ENCODE measurements at places on chromosomes 7 and 10. TPM values are rescaled to one million over a fixed set of nuclear protein-coding genes. Genes with fewer than 3 reads are reported as not detected.
A peak's percentile ranks its signal among the peaks of the same experiment; 100 is the strongest.

DNA sequence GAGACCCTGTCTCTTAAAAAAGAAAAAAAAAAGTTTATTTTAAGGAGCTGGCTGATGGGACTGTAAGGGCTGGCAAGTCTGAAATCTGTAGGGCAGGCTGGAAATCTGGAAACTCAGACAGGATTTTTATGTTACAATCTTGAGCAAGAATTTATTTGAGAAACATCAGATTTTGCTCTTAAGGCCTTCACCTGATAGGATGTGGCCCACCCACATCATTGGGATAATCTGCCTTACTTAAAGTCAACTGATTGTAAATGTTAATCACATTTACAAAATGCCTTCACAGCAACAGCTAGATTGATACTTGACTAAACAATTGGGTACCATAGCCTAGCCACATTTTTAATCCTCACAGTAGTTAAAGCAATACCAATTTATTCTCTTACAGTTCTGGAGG lies 11.5 kb downstream of the MINDY4 start:
- no peak for DNase-seq

GRCh38 chr7:29968683-29969395 lies 20.8 kb downstream of the SCRN1 start:
- DNase-seq = no peak

DNA sequence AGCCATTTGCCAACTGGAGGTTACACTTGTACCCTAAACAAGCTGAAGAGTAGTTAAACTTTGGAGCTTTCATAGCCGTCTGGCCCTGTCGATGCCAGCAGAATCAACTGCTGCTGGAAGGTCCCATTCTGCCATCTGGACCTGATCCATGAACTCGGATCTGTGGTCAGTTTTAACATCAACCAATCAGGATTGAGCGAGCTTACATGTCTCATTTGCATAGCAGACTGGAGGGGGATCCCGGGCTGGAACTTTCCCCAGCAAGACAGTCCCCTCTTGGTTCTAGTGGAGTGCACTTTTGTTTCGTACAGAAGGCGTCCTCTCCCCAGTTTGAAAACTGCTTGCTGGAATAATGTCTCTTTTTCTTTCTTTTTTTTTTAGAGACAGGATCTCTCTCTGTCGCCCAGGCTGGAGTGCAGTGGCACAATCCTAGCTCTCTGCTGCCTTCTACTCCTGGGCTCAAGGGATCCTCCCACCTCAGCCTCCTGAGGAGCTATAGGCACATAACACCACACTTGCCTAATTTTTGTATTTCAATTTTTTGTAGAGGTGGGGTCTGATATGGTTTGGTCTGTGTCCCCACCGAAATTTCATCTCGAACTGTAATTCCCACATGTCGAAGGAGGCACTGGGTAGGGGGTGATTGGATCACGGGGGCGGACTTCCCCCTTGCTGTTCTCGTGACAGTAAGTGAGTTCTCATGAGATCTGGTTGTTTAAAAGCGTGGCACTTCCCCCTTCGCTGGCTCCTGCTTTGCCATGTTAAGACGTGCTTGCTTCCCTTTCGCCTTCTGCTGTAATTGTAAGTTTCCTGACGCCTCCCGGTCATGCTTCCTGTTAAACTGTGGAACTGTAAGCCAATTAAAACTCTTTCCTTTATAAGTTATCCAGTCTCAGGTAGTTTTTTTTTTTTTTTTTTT lies 42.8 kb upstream of the SEPHS1 start:
- no peak for DNase-seq

DNA sequence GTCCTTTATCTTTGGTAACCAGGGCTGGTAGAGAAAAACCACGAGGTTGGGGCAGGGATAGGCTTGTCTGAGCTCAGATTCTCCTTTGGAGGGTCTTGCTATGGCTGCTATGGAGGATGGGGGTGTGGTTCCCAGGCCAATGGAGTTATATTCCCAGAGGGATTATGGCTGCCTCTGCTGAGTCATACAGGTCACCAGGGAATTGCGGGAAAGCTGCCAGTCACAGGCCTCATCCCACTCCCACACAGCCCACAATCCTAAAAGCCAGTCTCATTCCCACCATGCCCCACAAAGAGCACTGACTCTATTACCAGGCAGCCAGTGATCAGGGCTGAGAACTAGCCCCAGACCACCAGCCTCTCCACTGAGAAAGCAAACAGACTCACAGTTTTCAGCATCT lies 316.6 kb upstream of the TMEM229A start:
- no peak for DNase-seq

DNA sequence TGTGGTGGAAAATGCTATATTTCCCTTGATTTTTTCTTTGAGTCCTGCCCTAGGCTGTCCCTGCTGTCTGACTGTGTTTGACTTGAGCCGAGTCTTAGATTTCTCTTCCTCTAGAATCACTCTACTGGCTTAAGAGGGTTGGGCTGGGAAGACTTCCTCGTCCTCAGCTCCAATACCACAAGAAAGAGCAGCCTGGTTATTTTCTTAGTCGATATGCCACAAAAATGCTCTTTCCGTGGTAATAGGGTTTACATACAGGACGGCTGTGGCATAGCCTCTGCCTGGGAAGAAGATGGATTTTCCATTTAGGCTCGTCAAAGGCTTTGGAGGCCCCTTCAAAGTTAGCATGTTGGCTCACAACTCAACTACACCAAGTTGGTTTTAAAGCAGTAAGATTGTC lies 212.0 kb upstream of the IGFBP3 start:
- DNase-seq = no peak

GRCh38 chr7:81294897-81295515 lies 376.2 kb upstream of the SEMA3C start:
- no peak for DNase-seq

DNA sequence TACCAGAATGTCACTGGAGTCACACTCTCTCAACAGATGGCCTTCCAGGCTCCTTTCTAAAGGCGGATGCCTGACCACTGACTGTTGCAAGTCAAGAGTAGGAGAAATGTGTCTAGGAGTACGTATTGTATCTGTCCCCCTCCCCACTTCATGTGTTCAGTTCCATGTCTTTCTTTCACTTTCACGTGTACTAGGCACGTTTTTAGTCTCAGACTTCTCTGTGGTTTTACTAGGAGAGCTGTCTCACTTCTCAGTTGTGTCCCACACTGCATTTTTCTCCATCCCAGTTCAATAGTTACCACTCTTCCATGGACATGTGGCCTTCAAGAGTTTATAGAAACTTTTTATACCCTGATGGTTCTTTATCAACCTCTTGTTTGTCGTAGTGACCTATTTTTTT lies 893.0 kb downstream of the NRG3 start:
- no peak for DNase-seq

DNA sequence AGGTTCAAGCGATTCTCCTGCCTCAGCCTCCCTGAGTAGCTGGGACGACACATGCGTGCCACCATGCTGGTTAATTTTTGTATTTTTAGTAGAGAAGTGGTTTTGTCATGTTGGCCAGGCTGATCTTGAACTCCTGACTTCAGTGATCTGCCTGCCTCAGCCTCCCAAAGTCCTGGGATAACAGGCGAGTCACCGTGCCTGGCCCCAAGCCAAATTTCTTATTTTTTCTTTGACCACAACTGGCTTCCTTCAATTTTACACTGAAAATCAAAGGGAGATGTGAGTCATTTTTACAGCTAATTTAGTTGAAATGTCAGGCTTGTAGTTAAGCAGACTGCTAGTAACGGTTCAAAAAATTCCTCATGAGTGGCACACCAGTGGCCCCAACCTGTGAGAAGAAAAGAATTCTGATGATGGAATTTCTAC lies 7.8 kb downstream of the RNF216 start:
- DNase-seq = peak; percentile 69

DNA sequence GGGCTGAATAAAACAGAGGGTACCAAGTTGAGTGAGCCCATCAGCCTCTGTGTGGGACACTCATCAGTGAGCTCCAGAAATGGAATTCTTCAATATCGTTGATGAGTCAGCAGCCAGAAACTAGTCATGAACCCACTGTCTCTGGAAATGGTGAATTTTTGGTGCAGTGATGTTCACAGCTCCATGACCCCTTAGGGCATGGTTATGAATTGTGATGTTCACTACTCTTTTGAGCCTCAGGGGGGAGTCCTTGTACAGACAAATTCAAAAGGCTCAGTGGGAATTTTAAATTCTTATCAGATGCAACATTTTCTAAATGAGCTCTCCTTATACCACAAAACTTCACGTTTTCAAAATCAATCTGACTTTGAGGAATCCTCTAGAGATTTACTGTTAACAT lies 335.7 kb downstream of the PHTF2 start:
- peak; percentile 2 for DNase-seq

DNA sequence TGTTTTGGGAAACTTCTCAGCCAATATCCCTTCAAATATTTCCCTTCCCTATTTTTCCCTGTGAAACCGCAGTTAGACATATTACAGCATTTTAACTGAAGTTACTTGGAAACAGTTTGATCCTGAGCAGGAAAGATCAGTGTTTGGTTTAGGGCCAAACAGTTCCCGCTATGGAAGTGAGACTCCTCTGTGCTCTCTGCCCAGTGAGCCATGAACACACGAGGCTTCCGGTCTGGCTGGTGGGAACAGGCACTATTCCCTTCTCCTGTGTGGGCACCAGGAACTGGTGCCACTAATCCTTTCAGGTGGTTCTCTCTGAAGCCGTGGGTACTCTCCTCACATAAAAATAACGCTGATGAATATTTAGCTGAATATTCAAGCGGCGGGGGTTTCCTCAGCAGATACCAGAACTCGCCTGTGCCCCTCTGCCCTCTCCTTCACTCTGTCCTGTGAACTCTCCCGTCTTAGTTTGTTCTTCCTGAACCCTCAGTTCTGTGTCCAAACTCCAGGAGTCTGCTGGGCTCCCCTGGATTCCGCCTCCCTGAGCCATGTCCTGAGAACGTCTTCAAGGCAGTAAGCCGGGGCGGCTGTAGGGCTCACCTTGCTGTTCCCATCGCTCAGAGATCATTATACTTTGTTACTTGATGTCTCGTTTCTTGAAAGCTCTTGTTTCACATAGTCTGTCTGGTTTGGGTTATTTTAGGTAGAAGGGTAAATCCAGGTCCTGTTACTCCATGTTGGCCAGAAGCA lies 25.7 kb downstream of the FOXL3 start:
- DNase-seq = no peak

DNA sequence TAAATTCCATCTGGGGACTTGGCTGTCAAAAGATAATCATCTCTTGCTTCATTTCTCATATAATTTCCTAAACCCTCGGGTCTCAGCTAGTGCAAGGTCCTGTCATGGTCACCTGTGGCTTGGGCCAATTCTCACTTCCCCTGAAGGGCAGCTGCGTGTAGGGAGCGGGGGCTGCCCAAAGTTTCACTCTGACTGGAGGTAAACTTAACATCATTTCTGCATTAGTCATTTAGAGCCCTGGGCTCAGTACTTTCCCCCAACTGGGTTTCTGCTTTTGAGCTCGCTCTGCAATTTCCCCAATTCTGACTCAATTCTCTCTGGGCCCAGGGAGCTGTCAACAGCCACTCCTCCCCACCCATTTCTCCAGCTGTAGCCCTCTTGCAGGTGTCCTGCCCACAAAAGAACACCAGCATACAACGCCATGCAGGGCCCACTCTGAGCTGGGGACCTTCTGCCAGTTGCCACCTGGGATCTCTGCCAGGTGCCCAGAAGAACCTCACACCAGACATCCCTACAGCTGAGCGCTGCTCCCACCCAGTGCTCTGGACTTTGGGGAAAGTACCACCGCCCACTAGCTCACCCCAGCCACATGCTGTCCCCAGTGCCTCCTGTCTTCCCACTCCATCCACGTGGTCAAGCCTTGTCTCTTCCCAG lies 37.9 kb downstream of the VOPP1 start:
- DNase-seq = peak; percentile 91

- DNase-seq = no peak
These were observed 77.1 kb upstream of the SCIN start for GRCh38 chr7:12493407-12493806.

DNA sequence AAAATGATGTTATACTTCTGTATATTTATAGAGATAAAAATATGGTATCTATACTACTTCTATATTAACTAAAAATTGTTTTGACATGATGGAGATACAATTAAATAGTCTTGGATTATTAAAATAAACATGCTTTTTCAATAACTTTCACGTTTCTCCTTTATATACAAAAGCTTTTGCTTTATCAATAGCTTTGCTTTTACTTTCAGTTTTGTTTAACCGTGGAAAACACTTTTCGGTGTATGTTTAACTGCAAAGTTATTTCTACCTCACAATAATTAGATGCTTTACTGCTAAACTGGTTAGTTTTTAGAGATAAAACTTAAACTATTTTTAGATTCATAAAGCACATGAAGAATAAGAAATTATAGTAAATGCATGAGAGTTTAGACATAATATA lies 432.1 kb upstream of the PCDH15 start:
- DNase-seq = no peak

DNA sequence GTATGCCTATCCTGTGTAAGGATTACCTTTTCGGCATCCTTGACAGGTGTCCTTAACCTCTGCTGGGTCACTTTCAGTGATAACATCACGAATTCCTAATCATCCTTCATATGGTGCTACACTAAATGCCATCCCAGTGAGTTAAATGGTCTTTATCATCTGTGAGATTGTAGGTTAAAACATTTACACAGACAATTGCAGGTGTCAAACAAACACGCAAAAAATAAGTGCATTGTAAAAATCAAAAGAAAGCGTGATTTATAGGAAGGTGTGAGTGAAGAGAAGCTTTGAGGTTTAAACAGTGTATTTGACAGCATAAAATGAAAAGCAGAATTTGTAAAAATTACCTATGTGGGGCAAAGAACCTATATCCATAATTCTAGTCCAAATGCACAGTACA lies 111.5 kb upstream of the IFRD1 start:
- no peak for DNase-seq

DNA sequence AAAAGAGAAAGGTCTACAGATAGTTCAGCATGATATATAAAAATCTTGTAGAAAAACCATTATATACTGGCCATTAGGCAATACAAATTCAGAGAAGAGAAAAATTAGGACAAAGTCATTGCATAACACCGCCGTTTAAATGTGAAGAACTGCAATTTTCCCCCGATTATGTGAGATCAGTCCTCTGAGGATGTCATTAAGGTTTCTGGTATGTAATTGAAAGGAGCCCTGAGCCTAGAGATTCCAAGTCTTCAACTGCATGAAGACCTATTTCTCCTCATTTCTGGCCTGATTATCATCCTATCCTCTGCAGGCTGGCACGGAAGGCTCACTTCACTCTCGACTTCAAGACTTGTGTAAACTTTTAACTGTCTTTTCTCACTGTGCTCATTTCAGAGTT lies 395.3 kb downstream of the GALNT17 start:
- no peak for DNase-seq

GRCh38 chr10:73234695-73235094 lies 12.4 kb downstream of the DNAJC9 start:
- no peak for DNase-seq

SPDYE3 gene
- not detected for total RNA-seq

SPDYE2 gene
- not detected for total RNA-seq

PRSS1 gene
- not detected for total RNA-seq

IFIT2 gene
- total RNA-seq = 41.6 TPM

TMEM60 gene
- 8.1 TPM for total RNA-seq

HMX3 gene
- 0.69 TPM for total RNA-seq

ZNF248 gene
- 8.5 TPM for total RNA-seq

FERD3L gene
- not detected for total RNA-seq

NPC1L1 gene
- total RNA-seq = not detected

TUBB8 gene
- not detected for total RNA-seq

CALHM1 gene
- not detected for total RNA-seq

Measured in activated CD8-positive, alpha-beta T cell treated with anti-CD3 and anti-CD28 coated beads for 36 hours (primary cell).